ENCODE measurements at places on chromosomes 4 and X.

DNA sequence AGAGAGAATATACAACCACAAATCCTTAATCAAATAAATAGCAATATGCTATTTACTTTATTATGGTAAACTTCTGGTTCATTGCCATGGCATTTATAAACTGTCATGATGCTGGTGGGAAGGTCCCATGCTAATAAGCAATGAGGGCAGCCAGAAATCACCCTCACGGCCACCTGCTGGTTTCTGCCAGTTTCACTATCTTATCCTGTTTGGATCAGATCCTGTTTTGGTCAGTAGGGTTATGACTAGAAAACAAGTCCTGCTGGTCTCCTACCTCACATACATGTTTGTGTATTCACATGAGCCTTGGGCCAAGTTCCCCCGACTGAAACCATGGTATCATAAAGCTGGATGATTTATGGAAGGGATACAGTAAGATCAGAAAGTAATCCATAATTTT is 28.1 kb downstream of the XAGE5 start:
- DNase-seq: no peak

DNA sequence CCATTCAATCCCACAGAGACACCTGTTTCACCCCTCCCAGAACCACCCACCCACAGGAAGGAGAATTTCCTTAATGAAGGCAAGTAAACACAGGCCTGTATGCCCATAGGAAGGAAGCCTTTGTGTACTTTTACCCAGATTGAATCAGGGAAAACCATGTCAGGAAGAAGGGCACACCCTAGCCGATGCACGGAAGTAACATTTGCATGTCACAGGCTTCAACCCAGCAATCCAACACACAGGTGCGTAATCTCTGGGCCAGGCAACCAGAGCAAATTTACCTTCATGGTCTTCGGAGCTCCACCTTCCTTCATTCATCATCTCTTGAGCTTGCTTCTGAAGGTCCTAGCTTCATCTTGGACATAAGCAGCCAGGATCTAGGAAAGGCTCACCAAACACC is 206.3 kb downstream of the SHROOM3 start:
- no peak for DNase-seq

- no peak for DNase-seq
These were observed 630.5 kb upstream of the IGFBP7 start for GRCh38 chr4:57740625-57741190.

- DNase-seq: no peak
These were observed 30.2 kb downstream of the SMIM14 start for GRCh38 chr4:39608451-39608850.

GRCh38 chr4:169510617-169511016 is 101.8 kb downstream of the NEK1 start:
- DNase-seq: no peak

GRCh38 chr4:138696771-138697170 is 318.8 kb upstream of the NOCT start:
- DNase-seq: no peak

DNA sequence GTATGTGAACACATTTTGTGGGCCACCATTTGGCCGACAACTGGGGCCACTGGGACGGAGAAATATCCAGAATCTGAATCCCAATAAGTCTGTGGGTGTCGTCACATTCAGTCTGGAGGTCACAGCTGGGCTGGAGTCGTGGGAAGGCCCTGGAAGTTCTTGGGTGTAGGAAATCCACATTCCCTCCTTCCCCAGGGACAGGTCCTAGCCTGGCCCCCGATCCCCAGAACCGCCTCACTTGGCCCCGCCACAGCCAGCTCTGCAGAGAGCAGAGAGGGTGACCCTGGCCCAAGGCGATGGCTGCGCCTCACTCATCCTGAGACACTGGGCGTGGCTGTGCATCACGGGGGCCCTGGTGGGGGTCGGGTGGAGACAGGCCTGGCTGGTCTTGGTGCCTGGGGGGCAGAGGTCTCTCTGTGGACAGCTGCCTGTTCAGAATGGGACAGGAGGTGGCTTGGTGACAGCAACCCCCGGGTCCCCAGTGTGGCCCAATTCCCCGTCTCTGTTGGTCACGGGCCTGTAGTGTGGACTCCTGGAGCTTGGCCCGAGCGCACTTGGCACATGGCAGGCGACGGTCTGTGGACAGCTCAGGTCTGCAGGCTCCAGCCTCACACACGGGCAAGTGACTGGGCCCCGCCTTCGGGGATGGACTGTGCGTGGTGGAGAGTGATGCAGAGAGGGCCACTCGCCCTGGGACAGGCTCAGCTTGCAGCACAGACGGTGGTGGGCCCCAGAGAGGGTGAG is 16.4 kb downstream of the DOK7 start:
- no peak for DNase-seq

- no peak for DNase-seq
These were observed 1848.5 kb upstream of the TENM3 start for GRCh38 chr4:180394730-180395129.

GRCh38 chr4:75675004-75675531 is 1.9 kb upstream of the G3BP2 start:
- DNase-seq: no peak

DNA sequence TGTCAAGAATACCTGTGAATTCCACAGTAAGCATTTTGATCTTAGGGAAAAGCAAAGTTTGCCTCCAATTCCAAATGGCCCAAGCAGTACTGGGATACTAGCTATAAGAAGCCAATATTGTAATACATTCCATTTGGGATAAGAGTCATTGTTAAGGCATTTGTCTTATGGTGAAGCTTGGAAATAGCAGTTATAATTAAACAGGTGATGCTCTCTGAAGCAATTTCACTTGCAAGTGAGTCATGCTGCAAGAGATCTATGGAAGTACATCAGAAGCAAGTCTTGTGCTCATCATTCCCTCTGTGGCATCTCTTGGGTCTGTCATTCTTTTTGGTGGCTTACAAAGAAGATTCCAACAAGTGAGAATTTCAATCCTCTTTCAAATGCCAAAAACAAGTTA is 386.4 kb upstream of the RPS6KA3 start:
- no peak for DNase-seq

DNA sequence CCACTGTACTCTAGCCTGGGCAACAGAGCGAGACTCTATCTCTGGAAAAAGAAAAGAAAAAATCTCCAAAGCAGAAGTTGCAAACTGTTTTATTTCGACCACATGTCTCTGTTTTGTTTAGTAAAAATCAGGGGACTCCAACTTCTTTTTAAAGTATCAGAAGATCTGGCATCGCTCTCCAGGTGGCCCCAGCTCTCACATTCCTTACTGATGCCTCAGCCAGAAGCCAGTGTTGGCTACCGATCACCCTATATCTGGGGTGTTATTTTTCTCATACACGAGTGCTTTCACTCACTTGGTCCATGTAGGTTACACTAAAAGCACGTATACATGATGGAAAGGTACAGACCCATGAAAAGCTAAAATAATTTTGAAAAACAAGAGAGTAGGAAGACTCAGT is 8.3 kb downstream of the MPP1 start:
- DNase-seq: no peak

DNA sequence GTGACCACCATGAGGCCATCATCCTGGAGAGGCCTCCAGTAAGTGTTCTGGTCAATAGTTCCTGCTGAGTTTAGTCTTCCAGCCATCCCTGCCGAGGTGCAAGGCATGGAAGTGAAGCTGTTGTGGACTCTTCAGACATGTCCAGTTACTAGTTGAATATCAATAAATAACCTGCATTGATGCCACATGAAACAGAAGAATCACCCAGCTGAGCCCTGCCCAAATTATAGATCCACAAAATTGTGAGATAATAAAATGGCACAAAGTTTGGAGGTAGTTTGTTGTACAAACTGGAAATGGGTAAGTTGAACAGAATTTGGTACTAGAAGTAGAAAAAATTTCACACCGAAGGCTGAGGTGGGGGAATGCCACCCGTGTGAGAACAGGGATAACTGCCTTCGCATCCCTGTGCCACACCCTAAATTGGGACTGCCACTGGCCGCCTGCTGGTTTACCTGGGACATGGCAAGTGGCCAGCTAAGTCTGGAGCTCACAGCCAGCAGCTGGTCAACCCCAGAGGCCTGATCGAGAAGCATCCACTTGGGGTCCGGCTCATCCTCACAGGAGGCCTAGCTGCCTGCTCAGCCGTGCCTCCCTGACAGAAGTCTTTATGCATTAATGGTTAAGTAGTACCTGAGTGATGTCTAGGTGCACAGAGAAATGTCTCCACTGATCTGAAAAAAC is 184.5 kb downstream of the SPRY1 start:
- DNase-seq: no peak

GRCh38 chr4:109032671-109033070 is 269.8 kb downstream of the COL25A1 start:
- no peak for DNase-seq

GRCh38 chr4:15894393-15894792 is 44.1 kb downstream of the FGFBP1 start:
- DNase-seq: no peak

DNA sequence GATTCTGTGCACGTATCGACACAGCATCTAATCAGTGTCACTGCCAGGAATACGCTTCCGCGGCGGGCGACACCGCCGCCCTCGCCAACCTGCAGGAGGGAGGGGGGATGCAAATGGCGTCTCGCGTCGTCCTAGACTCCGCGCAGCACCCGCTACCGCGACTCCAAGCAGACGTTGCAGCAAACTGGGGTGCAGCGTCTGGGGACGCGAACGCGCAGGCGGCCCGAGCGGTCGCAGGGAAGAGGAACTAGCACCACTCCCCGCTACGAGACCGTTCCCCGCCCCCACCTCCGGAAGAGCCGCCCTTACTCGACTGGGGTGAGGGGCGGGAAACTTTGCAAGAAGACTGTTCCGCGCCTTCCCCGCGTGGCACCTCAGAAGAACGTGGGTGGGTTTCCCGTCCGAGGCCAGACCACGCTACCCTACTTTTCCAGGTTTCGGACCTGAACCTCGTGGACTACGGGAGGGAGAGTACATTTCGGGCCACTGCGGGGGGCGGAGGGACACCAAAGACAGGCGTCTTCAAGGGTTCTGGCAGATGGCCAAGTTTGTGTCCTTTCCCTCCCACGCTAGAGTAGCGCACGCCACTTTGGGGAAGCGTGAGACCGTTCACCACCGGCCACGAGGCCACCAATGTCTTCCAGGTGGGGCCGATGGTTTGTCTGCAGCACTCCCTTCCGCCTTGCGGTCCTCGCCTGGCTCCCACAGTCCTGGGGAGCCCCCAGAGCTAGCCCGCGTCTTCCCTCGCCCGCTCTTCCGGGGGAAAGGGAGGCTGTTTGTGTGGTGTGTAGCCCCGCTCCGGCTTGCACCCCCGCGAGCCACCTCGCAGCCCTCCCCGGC is 78.0 kb upstream of the BCOR start:
- peak; percentile 87 for DNase-seq

- no peak for DNase-seq
These were observed 10.2 kb downstream of the VEGFD start for GRCh38 chrX:15373976-15374375.

- DNase-seq: no peak
These were observed 902.7 kb upstream of the EPHA5 start for GRCh38 chr4:66572949-66573348.

GRCh38 chrX:119690921-119691716 is 1.8 kb downstream of the SEPTIN6 start:
- no peak for DNase-seq

DNA sequence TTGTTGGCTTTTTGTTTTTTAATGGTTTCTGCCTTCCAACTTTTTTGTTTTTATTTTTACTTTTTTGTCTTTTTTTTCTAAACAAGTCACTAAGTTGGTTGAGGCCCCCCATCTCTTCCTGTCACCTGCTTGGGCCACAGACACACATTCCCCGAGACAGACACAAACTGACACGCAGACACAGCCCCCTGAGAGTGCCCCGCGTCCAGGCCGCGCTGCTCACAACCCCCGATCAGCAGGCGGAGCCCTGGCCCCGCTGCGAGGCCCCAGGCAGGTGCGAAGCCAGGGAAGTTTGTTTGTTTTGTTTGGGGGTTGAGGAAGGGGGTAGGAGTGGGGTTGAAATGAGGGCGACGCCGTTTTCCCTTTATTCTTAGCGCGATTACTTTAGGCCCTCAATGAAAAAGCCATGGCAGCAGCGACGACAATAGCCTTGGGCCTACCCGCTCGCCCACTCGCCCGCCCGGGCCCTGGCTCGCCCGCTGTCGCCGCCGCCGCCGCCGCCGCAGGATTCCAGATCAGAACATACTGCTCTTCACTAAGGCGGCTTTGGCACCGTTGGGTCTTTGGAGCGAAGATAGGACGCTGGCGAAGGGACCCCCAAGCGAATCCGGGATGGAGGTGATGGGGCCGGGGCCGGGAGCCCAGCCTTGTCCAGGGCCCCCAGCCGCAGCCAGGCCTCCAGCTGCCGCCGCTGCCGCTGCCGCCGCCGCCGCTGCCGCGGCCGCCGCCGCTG is 3.1 kb downstream of the PHOX2B start:
- no peak for DNase-seq

GRCh38 chr4:37434469-37434868 is 189.9 kb downstream of the NWD2 start:
- no peak for DNase-seq

- DNase-seq: no peak
These were observed 271.3 kb upstream of the FAT4 start for GRCh38 chr4:125043486-125043885.

- DNase-seq: no peak
These were observed 96.2 kb downstream of the RS1 start for GRCh38 chrX:18575744-18576143.

- DNase-seq: no peak
These were observed 71.1 kb downstream of the CLOCK start for GRCh38 chr4:55475394-55476243.

DNA sequence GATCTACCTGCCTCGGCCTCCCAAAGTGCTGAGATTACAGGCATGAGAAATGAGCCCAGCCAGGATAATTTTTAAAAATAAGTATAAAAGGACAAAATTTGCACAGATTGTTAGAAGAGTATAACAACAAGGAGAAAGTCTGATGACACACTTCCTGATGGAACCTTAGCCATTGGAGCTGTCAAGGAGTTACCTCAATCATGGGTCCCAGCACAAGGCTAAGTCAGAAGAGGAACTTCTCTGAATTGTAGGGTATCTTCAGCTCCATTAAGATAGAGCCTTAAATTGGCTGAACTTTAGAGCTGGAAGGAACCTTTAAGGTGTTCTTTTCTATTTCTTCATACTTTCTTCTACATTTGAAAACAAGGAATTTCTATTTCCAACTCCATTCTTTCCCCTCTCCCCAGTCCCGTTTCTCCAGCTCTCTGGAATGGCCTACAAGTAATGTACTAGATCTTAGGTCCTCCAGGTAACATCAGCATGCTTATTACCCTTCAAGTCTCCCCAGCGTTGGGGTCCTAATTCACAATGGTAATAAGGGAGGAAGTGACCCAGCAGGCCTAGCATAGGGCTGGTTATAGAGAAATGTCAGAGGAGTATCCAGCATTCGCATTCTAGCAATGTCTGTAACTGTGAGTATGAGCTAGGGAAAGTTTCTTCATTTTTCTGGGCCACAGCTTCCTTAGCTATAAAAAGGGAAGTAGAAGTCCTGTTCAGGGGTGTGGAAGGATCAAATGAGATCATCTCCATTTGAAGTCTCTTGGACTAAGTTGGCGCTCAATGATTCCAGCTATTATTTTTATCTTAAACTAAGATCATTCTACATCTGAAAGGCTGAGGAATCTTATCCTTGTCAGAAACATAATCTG is 18.5 kb upstream of the RBPJ start:
- no peak for DNase-seq

- DNase-seq: no peak
These were observed 86.7 kb downstream of the AKAP4 start for GRCh38 chrX:50114113-50114512.

Measured in psoas muscle (tissue), 8 donors.